ENCODE measurements at places on chromosomes 4 and X. TPM values are rescaled to one million over a fixed set of nuclear protein-coding genes. Genes with fewer than 3 reads are reported as not detected.

- DNase-seq: no peak
Measured at GRCh38 chrX:30414144-30414543, 105.0 kb upstream of the NR0B1 start.

The FNIP2 gene
- polyA plus RNA-seq: 0.10 TPM

- DNase-seq: no peak
Measured at GRCh38 chrX:46456125-46456922, 88.9 kb downstream of the ZNF674 start.

DNA sequence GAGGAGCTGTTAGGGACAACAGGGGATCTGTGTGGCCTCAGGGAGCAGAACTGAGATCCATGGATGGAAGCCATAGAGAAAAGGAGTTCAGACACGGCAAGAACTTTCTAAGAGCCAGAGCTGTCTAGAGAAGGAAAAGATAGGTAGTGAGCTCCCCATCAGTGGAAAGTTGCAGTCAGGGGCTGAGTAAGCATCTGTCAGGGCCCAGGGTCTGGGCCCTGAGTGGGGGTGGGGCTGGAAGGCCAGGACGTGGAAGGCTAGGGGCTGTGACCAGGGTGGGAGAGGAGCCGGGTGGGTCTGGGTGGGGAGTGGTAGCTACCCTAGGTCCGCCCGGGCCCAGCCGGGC lies 324 bp upstream of the MSN start:
- DNase-seq: no peak

The KLHL4 gene
- not detected for polyA plus RNA-seq

DNA sequence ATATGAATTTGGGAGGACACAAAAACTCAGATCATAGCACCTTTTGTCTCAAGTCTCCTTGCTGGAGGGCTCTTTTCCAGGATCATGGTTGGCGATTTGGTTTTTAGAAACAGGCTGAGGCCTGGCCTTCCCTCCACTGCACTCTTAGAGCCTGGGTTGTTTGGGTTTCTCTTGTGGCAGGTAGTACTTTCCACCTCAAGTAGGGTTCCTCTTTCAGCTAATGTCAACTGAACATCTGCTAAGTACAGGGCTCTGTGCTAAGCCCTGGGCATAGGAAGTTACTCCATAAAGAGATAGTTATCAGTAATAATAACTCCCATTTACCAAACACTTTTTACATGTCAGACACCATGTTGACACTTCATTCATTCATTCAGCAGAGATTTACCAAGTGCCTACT lies 28.2 kb upstream of the APLN start:
- no peak for DNase-seq

GRCh38 chr4:55372259-55372658 lies 23.5 kb upstream of the TMEM165 start:
- DNase-seq: no peak

The NUDT11 gene
- 0.27 TPM for polyA plus RNA-seq

The RHOXF1 gene
- polyA plus RNA-seq: 1.3 TPM

- no peak for DNase-seq
Measured at GRCh38 chr4:41561244-41561643, 23.3 kb downstream of the LIMCH1 start.

GRCh38 chr4:92091335-92091734 lies 212.4 kb upstream of the GRID2 start:
- DNase-seq: no peak

GRCh38 chrX:27680726-27681125 lies 90.6 kb downstream of the DCAF8L2 start:
- DNase-seq: no peak

The PLAC8 gene
- 386 TPM for polyA plus RNA-seq

DNA sequence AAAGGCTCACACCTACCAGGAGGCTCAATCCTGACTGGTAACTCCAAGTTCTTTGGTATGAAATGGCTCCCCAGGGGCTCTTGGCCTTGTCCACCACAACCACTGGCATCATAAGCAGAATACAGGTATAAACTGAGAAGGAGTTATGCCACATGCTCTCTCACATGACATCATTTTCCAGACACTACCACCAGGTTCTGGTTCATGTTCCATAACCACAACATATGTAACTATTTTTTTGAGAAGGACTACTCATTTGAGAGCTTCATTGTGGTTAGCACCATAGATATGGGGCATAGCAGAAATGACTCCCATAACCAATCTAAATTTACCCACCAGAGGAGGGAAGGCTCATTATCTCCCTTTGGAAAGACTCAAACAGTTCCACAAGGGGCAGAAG lies 19.6 kb downstream of the PRDM5 start:
- DNase-seq: no peak

DNA sequence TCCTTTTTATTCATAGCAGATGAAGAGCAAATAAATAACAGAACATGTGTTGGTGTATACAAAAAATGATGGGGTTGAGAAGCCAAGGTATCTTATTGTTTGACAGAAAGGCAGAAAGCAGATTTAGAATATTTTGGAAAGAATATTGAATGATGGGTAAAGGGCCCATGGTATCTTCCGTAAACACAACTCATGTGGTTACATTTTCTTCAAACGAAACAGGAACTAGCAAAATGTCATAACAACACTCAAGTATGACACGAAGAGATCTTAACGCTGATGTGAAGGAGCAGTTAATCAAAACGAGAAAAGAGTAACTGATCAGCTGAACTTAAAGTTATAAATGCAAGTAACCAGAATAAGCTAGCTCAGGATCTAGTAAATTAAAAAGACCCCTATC lies 195.7 kb upstream of the GK2 start:
- peak; percentile 62 for DNase-seq

DNA sequence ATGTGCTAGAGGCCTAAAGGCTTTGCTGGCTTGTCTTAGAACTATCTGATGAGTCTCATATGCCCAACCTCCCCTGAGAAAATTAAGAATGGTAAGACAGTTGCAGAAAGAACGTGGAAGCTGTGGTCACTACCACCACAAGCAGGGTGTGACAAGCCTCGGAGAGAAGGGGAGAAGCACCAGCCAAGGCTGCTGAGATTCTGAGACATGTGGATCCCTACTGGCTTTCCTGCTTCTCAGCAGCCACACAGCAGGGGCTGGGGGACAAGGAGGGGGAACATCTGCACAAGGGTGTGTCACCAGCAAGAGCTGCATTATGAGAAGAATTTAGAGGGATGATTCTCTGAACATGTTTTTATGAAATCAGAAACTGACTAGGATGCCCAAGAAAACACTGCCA lies 19.4 kb downstream of the TAPT1 start:
- no peak for DNase-seq

- no peak for DNase-seq
Measured at GRCh38 chr4:138199568-138200235, 42.4 kb downstream of the SLC7A11 start.

The GLOD5 gene
- not detected for polyA plus RNA-seq

The TMEM154 gene
- 20.1 TPM for polyA plus RNA-seq

DNA sequence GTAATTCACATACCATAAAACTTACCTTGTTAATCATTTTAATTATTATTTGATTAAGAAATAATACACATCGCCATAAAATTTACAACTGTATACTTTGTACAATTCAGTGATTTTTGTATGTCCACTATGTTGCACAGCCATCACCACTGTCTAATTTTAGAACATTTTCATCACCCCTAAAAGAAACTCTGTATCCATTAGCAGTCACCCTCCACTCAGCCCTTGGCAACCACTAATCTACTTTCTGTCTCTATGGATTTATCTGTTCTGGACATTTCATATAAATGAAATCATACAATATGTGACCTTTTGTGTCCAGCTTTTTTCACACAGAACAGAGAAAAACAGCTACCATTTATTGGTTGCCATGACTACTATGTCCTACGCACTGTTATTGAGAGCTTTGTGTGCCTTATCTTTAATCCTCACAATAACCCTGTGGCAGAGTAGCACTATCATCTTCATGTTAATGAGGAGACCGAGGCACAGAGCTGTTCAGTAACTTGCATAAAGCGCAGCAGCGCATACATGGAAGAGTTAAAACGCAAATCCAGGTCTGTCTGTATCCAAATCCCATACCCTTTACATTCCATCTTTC lies 64.6 kb upstream of the PAGE1 start:
- no peak for DNase-seq

DNA sequence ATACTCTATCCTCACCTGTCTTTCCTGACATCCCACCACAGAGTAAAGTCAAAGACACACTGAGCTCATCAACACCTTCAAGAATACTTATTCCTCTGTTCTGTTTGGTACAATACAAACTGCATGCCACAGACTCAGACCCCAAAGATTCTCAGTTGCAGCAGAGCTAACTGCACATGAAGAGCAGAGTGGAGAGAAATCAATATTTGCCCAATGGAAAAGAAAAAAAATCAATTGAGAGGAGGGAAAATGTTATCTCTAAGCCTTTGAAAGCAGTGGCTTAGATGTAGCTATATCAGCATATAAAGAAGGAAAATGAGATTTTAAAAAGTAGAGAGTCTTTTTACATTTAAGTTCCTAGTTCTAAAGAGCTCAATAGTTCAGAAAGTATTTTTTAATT lies 180.2 kb downstream of the NWD2 start:
- DNase-seq: no peak

- no peak for DNase-seq
Measured at GRCh38 chr4:7384003-7384928, 50.5 kb downstream of the PSAPL1 start.

- no peak for DNase-seq
Measured at GRCh38 chrX:68889249-68889648, 60.4 kb downstream of the EFNB1 start.

The AMTN gene
- polyA plus RNA-seq: not detected

DNA sequence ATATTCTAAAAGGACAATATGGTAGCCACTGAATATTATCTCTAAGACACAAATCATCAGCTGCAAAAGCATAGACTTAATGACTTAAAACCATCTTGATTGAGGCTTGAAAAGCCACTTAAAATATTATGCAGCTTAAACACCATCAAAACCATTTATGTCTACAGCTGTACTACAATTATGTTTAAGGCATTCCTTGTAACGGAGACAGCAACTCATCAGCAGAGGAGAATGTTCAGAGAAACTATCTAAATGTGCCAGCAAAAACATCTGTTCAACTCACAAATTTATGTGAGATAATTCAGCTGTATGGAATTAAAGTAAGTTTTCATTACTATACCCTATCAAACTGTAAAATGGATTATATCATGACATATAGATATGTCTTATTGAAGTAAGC lies 147.9 kb upstream of the CTSO start:
- no peak for DNase-seq

GRCh38 chr4:186775902-186776301 lies 52.2 kb upstream of the FAT1 start:
- DNase-seq: no peak

GRCh38 chr4:20528508-20528907 lies 171.8 kb upstream of the PACRGL start:
- no peak for DNase-seq

The SOWAHB gene
- not detected for polyA plus RNA-seq

GRCh38 chrX:45434231-45434630 lies 233.6 kb upstream of the DIPK2B start:
- no peak for DNase-seq

DNA sequence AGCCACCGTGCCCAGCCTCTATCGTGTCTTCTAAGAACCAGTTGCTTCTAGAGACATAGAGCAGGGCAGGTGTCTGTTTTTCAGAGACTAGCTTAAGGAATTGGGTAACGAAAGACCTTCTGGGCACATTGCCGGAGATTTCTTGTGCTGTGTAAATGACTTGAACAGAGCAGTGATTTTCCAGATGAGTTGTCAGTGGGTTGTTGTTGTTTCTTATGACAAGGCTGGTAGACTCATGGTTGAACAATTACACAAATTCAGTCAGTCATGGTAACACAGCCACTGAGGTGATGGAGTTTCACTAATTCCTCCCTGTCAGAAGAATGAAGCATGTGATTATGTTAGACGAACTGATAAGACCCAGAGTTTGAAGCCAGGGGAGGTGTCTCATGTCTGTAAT lies 20.5 kb upstream of the DDX3X start:
- DNase-seq: no peak

The SSX4B gene
- not detected for polyA plus RNA-seq

DNA sequence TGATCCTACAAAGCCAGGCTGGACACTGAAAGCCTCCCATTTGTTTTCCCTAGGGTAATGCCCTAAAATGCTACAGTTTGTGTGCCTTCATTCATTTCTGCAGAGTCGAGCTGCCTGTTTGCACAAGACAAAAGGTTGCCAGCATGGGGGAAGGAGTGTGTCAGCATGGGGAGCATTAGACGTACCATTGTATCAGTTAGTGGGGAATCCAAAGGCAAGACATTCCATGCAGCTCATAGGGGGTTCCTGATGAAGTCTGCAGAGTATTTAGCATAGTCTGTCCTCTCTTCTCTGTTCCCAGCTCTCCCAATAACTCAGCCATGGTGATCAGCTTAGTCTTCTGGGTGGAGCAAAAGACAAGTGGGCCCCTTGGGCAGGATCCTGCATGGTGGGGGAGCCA lies 276.9 kb upstream of the PCDH7 start:
- no peak for DNase-seq

The LAP3 gene
- polyA plus RNA-seq: 18.4 TPM

Measured in B cell (primary cell).